ENCODE measurements at places on chromosomes 5 and 9.

GRCh38 chr5:133741396-133741795 is 129.1 kb upstream of the FSTL4 start:
- no peak for DNase-seq

DNA sequence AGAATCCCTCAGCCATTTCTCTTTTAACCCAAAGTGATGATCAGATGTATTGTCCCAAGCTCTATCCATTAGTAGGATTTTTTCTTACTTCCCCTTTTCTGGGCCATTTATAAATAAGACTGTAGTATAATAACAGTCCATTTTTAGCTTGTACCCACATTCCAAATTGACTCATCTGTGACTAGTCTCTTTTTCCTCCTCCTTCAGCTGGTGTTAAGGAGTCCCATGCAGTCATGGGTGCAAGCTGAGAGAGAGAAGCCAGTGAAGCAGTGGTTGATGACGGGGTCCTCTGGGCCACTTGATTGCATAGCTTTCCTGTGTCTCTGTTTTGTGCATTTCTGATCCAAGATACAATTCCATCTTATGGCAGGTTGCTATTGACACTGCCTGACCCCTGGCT is 476.0 kb upstream of the CD180 start:
- no peak for DNase-seq

DNA sequence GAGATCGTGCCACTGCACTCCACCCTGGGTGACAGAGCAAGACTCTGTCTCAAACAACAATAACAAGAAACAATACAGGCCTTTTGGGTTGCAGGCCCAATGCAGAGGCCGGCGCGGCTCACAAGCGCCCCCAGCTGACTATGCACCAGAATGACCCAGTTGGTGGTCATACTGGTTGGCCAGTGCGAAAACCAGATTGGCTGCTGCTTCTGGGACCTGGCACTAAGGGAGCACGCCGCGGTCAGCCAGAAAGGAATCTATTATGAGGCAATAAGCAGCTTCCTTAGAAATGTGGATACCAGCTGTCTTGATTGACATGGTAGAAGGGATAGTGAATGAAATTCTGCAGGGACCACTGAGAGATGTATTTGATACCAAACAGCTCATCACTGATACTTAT is 35.0 kb downstream of the RANBP17 start:
- DNase-seq = no peak

GRCh38 chr5:103111468-103111867 is 8.5 kb downstream of the GIN1 start:
- DNase-seq = no peak

- no peak for DNase-seq
Observed at GRCh38 chr9:78598120-78598519, 301.2 kb downstream of the PSAT1 start.

DNA sequence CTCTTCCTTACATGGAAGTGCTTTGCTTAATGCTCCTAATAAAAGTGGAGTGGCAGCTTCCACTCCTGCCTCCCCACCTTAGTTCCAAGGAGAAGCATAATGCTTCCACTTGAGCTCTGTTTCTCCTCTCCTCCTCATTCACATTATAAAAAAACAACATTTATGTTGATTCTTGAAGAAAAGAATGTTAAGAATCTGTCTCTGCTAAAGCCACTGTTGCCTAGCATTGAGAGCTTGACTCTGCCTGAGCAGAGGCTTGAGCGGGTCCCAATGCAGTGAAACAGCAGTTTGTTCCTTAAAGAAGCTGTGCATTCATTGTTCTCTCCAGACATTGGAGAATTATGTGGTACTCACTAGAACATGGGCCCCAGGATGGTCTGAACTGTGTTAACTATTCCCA is 101.5 kb upstream of the GHR start:
- no peak for DNase-seq

DNA sequence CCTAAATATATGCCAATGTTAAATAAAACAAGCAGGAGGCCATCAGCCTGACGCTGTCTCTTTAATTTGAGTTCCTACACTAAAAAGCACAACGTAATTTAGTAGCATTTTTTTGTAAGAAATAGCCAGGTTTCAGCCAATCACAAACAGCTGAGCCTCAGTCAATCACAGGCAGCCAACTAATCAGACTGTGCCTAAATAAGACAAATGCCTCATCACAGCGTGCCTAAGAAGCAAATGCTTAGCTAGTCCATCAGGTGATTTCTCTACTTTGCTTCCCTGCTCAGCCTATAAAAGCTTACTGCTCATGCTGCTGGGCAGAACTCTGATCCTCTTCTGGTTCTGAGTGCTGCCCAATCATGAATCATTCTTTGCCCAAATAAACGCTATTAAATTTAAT is 38.3 kb upstream of the RORB start:
- DNase-seq = no peak

GRCh38 chr5:142984011-142984410 is 213.8 kb downstream of the ARHGAP26 start:
- no peak for DNase-seq

Data from femur (tissue), 1 donor.